ENCODE measurements at places on chromosomes 3 and 15.

- no peak for DNase-seq
Observed at GRCh38 chr3:128914966-128915645, 35.7 kb downstream of the ACAD9 start.

DNA sequence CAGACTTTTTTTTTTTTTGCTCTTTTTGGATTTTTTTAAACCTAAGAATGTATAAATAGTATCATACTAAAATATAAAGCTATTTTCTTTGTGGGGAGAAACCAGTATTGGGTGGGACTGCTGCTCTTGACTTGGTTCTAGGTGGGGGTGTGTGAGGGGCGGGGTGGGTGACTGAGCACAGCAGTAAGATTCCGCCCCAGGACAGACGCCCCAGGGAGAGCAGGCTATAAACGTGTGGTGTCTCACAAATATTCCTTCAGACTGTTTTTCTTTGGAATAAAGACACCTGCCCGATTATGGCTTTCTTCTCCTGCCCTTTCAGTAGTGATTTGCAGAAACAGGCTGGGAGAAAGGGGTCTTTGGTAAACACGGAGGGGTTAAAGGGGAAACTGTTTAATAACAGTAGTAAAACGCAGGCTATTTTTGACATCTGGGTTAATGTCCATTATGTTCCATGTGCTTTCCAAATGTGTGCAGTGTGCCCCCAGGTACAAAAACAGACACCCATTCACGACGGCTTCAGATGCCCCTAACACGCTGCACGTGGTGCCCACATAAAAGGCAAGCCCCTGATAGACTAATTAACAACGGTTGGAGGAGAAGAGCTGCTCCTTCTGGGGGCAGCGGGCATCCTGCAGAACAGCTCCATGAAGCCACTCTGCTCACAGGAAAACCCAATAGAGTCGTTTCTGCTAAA, 28.6 kb upstream of the WNT5A start:
- DNase-seq, result no peak

GRCh38 chr15:92683511-92683834, 27.9 kb upstream of the FAM174B start:
- peak; percentile 56 for DNase-seq

GRCh38 chr3:176623468-176624150, 573.7 kb downstream of the TBL1XR1 start:
- no peak for DNase-seq

DNA sequence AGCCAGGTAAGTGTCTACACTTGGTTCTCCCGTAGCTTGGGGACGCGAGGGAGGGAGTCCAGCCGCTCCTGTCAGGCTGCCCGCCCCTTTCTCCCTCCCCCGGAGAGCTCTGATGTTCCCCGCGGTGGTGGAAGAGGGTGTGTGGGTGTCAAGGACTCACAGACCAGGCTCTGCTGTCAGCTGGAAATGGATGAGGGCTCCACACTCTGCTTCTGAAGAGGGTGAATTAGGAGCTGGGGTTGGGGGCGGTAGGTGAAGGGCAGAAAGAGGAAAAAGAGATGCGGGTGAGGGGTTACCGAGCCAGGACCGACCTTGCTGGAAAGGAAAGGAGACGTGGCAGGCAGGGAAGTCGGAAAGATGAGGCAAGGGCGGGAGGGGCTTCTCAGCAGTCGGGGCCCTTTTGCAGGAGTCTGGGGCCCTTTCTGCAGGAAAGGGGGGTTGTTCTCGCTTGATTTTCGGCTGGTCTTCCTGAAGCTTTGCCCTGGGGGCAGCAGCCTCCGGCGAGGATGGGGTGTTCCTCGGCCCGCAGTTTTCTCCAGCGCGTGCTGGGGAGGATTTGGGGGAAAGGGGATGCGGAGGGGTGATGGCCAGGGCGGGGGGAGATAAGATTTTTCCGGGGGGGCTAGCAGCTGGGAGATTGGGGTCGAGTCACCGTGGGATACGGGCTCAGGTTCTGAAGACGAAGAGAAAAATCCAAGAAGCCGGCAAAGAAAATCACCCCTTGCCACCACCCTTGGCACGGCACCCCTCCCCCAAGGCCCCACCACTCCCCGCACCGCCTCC, 602 bp upstream of the BAHD1 start:
- DNase-seq, result peak; percentile 71

- no peak for DNase-seq
Observed at GRCh38 chr3:139679220-139679775, 1.5 kb upstream of the NMNAT3 start.

GRCh38 chr15:89458440-89458839, 37.9 kb downstream of the RHCG start:
- DNase-seq, result no peak

DNA sequence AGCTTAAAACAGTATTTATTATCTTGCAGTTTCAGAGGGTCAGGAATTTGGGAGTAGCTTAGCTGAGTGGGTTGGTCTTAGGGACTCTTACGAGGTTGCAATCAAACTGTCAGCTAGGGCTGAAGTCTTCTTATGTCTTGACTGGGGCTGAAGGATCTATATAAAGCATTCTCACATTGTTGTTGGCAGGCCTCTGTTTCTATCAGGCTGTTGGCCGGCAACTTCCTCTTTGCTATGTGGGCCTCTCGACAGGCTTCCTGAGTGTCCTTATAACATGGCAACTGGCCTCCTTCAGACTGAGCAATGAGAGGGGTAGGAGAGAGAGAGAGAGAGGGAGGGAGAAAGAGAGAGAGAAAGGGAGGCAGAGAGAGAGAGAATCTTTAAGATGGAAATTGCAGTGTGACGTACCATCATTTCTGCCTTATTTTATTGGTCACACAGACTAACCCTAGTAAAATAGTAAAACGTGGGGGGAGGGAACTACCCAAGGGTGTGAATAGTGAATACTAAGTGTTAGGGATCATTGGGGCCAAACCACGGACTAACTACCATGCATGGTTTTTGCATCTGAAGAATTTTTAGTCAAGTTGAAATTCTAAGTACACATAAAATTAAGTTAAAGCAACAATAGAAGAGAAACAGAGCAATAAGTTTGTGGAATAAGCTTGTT, 16.1 kb downstream of the FGF7 start:
- peak; percentile 73 for DNase-seq

- no peak for DNase-seq
Observed at GRCh38 chr15:45804028-45804427, 169.2 kb downstream of the SQOR start.

Measured in thyroid gland (tissue), 4 donors.